ENCODE measurements at places on chromosomes 6 and 20. TPM values are rescaled to one million over a fixed set of nuclear protein-coding genes. Genes with fewer than 3 reads are reported as not detected.

- peaks cover 29% of the 10 kb centered on the region for H3K4me1 ChIP-seq
- no peak overlapping the region for H3K4me3 ChIP-seq
- no peak for DNase-seq
- no peak overlapping the region for H3K27ac ChIP-seq
Measured at GRCh38 chr20:650954-651353, 2.0 kb downstream of the SRXN1 start.

DNA sequence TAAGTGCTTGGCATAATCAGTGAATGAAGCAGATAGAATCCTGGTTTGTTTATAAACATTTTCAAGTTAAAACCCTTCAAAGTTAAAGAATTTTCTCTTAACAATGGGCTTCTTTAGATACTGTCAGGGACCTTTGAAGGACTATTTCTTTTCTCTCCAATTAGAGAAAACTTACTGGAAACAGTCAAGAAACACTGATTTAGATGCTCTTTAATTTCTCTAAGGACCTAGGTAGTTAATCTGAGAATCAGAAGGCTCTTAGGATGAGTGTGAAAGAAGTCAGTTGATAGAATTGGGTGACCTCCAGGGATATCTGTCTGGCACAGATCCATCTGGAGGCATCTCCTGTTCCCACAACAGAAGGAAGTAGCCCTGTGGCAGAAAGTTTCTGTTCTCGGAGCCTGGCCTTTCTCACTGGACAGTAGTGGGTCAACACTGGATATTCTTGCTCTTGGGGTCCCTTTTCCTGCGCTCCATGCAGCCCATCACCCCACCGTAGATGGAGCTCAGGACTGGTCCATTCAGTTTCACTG lies 22.5 kb downstream of the KIAA0408 start:
- H3K27ac ChIP-seq, result no peak overlapping the region
- H3K36me3 ChIP-seq, result no peaks in the 10 kb centered on the region
- H3K4me3 ChIP-seq, result no peak overlapping the region

The NMBR gene
- not detected for total RNA-seq

The NPEPL1 gene
- 39.9 TPM for total RNA-seq

The PEX7 gene
- total RNA-seq, result 11.8 TPM
